ENCODE measurements at places on chromosomes 12 and 14.
A peak's percentile ranks its signal among the peaks of the same experiment; 100 is the strongest.

DNA sequence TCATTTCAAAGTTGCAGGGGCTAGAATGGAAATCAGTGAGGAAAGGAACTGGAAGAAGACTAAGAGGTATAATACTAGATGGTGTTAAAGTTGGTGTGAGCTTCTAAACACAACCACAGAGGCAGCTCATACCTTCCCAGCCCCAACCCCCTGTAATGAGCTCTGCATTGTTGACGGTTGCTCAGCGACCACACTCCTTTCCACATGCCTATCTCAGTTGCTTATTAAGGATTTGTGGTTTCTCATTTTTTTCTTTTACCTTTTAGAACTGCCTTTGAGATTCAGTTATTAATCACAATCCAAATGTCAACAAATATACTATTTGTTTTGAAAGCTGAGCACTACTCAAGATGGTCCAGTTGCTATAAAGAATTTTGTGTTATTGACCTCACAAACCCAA, 62.1 kb upstream of the KIF21A start:
- no peak for DNase-seq

DNA sequence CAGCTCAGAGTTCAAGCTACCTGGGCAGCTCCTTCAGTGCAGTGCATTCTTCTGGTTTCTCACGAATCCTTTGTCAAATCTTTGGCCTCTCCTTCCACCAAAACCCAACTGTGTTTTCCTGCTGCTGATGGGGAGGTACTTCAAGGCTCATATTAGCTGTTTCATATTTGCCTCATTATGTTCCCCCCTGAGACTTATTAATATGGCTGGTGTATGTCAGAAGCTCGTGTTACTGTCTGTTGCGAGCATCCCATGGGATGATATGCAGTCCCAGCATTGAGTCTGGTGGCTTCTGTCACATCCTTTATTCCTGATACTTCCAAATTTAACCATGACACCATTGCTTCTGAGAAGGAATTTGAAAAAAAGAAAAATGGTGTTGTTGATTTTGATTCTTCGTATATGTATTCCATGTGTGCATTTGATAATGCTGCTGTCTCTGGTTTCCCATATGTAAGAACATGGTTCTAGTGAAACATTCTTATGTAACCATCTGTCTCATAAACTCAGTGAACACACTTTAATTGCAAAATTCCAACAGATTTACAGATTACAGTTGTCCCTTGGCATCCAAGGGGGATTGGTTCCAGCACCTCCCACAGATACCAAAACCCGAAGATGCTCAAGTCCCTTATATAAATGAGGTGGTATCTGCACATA, 149.1 kb downstream of the KICS2 start:
- DNase-seq: no peak

DNA sequence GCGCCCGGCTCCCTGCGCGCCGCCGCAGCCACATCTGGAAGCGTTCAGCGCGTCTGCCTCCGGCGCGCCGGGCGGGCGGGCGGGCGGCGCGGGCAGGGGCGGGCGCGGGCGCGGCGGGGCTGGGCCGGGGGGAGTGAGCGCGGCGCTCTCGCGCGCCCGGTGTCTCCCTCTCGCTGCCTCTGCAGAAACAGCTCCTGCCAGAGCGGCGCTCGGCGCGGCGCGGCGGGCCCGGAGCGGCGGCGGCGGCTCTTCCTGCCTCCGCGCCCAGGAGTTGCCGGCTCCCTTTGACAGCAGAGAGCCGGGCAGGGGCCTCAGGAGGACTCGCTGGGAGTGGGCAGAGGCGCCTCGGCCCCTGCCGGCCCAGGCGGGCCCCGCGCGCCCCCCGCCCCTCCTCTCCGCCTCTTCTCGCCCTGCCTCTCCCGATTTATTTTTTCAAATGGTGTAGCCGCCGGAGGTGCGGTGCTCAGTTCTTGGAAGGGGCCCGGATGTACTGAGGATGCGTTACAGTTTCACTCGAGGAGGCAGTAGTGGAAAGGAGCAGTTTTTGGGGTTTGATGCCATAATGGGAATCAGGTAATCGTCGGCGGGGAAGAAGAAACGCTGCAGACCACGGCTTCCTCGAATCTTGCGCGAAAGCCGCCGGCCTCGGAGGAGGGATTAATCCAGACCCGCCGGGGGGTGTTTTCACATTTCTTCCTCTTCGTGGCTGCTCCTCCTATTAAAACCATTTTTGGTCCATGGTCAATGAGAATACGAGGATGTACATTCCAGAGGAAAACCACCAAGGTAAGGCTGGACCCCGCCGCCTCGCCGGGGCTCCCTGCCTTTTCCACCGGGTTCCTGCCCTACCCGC, at the start of gene CACNA1C:
Gene CACNA1C, plus strand, starts transcription at position 162 of the 853 bp plus-strand sequence. Its CDS starts 576 bp downstream, at position 738.
- peak; percentile 91 for DNase-seq

DNA sequence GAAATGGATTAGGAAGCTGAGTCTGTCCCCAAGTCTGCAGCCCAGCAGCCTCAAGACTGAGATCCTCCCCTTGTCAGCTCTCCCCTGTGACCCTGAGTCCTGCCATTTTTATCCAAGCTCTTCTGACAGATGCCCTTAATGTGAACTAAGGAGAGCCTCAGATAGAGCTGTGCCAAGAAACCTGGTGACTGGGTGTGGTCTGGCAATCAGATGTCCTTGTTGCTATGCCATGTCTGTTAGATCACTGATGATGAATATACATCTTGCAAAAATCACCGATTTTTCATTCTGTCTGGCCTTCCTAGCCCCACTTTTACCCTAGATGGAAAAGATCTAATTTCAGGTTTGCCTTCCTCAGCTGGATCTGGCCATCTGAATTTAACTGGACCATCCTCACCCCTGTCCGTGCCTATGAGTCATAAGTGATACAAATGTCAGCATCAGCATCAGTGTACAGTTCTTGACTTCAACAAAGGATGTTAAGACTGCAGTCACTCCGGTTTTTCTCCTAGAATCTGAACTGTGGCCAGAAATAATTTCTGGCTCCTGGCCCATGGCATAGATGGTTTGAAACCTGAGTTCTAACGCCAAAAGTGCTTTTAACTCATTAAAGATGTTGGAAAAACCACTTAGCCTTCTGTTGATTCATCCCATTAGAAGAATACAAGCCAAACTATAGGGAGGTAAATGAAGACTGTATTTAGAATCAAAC, 61.2 kb upstream of the GRIP1 start:
- no peak for DNase-seq

- peak; percentile 17 for DNase-seq
Measured at GRCh38 chr14:49942090-49942489, 49.2 kb downstream of the ARF6 start.

GRCh38 chr12:132150780-132151144, 6.5 kb downstream of the NOC4L start:
- DNase-seq: no peak

GRCh38 chr14:53814392-53814791, 142.2 kb downstream of the BMP4 start:
- no peak for DNase-seq

- DNase-seq: no peak
Measured at GRCh38 chr12:32273712-32274111, 125.6 kb upstream of the FGD4 start.

GRCh38 chr14:31263485-31264133, 56.0 kb upstream of the HECTD1 start:
- DNase-seq: peak; percentile 89

GRCh38 chr14:58066115-58066514, 85.9 kb downstream of the ARMH4 start:
- no peak for DNase-seq

GRCh38 chr14:104689881-104690711, 678 bp downstream of the INF2 start:
- no peak for DNase-seq

- no peak for DNase-seq
Measured at GRCh38 chr12:50242751-50243191, 40.5 kb downstream of the LIMA1 start.

- no peak for DNase-seq
Measured at GRCh38 chr14:64946310-64947045, 3.9 kb upstream of the GPX2 start.

DNA sequence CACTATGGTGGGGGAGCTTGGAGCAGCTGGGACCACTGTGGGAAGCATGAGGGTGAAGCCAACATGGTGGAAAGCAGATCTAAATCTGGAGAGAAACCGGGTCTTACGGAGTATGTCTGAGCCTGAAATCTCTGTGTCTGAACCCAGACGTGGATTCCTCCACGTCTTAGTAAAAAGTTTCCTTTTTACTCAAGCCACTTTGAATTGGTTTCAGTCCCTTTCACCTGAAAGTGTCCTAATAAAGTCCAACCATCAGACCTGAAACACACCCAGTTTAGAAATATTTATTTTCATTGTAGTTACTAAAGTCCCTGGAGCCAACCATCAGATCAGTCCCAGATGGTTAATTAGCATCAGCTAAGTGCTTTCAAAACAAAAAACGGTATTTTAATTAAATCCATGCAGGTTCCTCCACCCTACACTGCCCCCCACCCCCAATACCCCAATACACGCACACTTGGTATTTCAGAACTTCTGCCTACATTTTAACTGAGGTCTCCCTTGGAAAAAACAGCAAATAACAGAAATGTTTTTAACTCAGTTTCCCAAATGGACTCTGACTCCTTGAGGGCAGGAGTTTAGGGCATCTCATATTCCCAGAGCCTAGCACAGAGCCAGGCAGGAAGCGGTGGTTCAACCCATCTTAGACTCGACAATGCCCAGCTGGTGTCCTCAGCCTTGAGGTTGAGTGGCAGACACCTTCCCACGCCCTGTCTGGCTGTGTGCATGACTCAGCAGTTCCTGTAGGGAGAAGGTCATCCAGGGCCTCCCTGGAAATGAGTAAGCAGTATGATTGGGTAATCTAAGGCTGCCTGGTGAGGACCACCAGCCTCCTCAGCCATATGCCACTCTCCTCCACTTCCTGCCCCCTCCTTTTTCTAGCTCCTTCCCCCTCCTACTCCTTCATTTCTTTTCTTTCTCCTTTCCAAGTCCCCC, 175.8 kb downstream of the TTC8 start:
- DNase-seq: no peak

- no peak for DNase-seq
Measured at GRCh38 chr14:102095871-102096568, 9.2 kb upstream of the HSP90AA1 start.

All from osteocyte (in vitro differentiated cells).